ENCODE measurements at places on chromosomes 2 and 18.
A peak's percentile ranks its signal among the peaks of the same experiment; 100 is the strongest.

DNA sequence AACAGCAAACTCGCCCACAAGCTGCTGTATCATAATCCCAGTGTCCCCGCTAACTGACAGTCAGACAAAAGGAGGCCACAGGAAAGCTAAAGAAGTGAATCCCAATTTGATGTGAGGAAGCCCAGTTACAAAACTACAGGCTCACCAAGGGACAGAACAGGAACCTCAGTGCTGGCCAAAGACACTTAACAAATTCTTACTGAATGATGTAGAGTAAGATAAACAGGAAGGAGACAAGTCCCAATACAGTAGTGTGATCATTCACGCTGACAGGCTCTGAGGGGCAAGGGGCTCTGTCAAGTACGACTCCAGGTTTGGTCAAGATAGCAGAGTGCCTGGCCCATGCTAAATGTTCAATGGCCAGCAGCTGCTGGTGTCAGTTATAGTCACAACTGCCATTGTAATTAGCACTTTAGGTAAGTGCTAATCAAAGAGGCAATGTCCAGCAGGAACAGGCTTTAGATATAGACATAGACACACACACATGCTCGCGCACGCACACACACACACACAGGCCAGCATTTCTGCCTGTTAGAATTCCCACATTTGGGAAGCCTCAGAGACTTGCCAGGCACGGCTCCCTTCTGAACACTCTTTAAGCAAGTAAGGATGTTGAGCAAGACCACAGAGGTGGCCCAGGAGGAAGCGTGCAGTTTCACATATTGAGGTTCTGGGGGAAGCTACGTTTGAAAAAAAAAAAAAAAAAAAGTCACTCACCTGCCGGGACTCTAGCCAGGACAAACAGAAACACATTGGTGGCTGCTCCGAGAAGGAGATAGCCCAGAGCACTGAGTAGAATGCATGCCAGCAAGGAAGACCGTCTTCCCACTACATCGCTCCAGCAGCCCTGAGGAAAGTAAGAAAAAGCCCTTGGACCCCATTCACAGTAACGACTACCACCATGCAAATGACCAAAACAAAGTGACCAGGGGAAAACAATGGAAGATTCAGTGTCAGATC, 35.4 kb upstream of the TMEM182 start:
- DNase-seq, result no peak

DNA sequence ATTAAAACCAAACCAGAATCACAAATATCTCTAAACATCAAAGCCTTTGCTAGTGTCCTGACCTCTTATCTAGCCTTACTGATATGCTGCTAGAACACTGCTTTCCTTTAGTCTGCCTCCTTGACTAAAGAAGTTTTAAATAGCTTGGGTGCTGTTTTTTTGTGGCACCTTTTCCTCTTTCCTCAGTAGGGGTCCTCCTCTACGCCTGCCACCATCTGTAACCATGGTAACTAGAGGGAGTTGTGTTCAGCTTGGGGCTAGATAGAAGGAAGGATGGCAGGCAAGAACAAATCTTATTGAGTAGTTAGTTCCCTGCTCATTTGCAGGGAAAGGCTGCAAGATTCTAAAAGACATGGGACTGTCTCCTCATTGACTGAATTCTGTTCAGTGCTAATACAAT, 86.0 kb downstream of the TAF4B start:
- no peak for DNase-seq

DNA sequence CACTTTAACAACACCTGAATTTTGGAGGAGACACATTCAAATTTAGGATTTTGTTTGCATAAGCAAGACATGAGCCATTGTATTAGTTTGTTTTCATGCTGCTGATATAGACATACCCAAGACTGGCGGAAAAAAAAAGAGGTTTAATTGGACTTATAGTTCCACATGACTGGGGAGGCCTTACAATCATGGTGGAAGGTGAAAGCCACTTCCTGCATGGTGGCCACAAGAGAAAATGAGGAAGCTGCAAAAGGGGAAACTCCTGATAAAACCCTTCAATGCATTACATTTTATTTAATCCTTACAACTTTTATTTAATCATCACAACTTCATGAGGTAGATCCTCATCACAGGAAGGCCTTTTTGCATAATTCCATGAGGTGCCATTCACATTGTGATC, 242.0 kb upstream of the STON1 start:
- no peak for DNase-seq

- DNase-seq, result no peak
Observed at GRCh38 chr18:8348051-8348720, 261.1 kb upstream of the RAB12 start.

DNA sequence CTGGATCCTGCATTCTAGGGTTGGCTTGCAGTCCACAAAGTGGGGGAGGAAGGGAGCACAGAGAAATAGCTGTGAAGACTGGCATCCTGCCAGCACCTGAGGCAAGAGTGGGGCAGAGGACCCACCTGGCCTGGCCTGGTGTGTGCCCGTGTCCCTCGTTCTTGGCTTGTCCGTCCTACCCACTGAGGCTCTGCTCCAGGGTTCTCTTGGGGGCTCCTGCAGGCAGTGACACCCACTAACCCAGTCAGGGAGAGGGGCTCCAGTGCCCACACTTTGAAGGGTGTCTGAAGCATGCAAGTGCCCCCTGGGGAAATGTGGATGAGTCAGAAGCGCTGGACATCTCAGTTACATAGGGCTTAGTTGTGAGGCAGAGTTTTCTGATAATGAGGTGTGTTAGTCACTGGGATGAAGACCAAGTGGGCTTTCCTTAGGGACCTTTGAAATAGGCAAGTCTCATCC, 79.4 kb downstream of the SLC4A3 start:
- DNase-seq, result no peak

GRCh38 chr2:213834331-213834730, 550.1 kb downstream of the SPAG16 start:
- DNase-seq, result no peak

DNA sequence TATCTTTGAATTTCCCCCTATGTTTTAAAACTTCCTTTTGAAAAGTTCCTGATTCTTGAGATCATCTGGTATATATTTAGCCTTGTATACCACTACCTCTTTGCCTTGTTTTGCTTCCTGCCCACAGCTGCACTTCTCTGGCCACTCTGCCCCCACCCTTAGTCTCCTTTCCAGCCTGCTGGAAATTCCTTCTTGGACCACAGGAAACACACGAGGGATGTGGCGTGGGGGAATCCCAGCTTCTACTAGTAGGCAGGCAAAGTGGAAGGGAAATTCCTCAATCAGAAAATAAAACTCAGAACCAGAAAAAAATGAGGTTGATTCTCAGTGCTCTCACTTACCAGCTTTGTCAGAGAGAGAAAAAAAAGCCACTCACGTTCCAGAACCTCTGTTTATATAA, 13.4 kb downstream of the IL18RAP start:
- no peak for DNase-seq

DNA sequence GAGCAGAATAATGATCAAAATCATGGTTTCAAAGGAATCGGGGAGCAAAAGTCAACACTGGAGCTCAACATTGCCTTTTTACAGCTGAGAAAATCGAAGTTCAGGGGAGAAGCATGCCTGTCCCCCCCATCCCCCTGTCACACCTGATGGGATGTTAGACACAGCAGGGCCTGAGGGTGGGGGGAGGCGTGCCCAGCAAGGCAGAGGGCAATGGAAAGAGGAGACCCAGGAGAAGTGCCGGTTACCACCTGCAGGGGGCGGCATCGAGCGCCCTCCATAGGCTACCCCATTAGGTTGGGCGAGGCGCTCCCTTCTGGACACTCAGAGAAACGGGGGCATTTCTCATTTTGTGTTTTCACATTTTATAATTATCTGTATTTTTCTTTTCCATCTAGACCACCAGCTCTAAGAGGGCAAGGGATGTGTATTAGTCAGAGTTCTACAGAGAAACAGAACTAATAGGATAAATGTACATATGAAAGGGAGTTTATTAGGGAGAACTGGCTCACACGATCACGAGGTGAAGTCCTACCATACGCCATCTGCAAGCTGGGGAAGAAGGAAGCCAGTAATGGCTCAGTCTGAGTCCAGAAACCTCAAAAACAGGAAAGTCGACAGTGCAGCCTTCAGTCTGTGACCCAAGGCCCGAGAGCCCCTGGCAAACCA, 271.3 kb downstream of the LRATD1 start:
- no peak for DNase-seq

DNA sequence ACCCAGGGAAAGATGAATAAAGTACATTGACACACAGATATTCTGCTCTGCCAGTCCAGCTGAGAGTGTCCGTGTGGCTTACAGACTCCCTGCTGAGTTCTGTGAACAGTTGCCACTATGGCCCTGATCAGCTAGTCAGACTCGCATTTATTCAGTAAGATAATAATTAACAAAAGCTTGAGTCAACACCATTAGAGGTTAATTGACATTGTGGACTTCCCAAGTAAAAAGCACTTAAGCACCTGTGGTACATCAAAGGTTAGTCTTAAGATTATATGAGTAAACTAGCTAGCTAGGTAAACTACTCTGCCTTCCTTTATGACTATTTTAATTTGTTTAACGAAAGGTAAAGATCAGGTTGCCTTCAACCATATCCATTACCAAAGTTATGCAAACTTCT, 33.7 kb downstream of the ANKRD30B start:
- no peak for DNase-seq

DNA sequence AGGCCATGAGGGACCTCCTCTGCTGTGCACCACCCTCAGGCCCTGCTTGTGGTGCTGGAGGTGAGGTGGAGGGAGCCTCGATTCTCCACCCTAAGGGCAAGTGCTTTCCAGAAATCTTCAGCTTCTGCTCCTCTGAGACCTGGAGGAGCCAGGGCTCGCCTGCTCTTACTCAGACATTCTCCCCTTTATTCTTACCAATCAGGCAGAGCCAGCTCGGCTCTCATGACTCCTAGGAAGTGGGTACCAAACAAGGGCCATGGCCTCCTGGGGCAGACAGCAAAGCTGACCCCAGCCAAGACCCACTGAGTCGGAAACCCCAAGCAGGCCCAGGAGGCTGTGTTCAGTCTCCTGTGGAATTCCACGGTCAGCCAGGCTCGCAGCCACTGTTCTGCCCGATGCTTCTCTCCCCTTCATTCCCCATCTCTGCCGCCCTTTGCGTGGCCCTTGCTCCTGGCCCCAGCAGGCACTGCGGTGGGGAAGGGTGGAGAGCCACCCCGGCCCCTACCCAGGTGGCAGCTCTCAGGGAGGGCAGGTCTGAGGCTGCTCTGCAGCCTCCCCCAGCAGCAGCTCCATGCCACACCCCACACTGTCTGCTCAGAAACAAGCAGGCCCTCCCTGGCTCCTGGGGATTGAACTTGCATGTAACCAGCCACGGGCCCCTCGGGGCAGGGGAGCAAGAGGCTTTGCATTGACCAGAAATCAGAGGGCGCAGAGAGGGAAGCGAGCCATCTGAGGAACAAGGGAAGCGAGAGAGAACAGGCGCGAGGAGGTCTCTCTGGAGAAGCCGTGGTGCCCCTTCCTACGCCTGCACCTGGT, 24.0 kb downstream of the HS1BP3 start:
- no peak for DNase-seq

DNA sequence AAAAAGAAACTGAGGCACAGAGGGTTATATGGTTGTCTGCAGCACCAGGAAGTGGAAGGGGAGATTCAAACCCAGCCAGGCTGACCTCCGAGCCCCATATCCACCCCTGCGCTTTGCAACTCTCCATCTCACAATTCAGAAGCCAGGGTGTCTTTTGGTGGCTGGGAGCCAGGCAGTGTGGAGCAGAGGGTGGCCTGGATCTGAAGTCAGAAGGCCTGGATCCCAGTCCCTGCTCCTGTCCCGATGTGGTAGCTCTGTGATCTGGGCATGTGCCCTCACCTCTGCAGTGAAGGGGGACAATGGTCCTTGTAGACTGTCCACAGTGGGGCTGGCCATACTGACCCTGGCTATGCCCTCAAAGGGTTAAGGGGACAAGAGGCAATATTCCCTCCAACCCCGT, 57.0 kb downstream of the CIB4 start:
- DNase-seq, result no peak

DNA sequence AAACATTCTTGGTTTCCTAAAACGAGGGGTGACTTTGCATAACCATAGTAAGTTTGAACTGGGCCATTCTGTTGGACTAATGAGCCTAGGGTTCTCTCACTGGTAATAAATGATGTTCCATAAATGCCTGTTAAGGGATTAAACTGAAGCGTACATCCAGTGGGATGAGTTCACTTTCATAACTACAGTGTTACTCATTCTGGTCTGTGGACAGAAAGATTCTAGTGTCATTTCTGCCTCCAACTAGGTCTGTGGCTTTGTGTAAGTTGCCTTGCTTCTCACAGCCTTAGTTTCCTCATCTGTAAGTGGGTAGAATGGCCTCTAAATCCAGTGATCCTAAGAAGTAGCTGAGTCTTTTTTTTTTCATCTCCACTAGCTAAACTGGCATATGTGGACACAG, 1860.6 kb upstream of the PIK3C3 start:
- DNase-seq, result no peak

- DNase-seq, result no peak
Observed at GRCh38 chr18:37659906-37660305, 94.3 kb upstream of the CELF4 start.

- no peak for DNase-seq
Observed at GRCh38 chr2:10161961-10162441, 39.5 kb downstream of the RRM2 start.

DNA sequence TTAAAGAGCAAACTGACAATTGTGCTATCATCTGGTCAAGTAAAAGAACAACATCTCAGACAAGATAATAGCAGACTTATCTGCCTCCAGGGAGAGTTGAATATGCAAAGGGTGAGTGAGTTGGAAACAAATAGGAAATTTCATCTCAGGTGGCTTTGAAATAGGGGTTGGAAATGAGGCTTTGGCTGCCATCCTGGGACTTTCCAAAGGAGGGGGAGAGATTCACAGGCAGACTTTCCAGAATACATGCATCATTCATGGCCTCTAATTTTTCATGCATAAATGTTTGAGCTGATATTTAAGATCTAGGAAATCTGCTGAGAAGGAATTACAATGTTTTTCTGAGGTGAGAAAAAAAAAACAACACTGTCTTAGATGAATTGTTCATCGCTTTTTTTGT, 300.5 kb downstream of the ALK start:
- no peak for DNase-seq

- peak; percentile 70 for DNase-seq
Observed at GRCh38 chr2:233053928-233054784, 6.0 kb upstream of the INPP5D start.

GRCh38 chr2:106868275-106868674, 17.7 kb downstream of the ST6GAL2 start:
- no peak for DNase-seq

GRCh38 chr2:215418064-215418963, 17.6 kb downstream of the FN1 start:
- no peak for DNase-seq

DNA sequence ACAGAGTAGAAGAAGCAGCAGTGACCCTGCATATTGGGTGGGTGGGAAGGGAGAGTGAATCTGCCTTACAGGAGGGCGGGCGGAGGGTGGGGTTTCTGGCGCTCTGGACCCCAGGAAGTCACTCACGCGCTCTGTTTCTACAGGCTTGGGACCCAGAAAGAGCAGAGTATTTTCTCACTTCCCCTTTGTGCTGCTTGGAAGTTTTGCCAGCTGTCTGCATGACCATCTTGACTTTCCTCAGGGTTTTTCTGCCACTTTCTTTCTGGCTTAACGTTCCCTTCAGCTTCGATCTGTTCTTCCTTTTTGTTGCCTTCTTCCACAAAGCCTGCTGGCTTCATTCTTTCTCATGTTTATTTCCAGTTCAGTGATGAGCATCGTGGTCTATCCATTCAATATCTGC, 383.1 kb downstream of the GALR1 start:
- no peak for DNase-seq

- no peak for DNase-seq
Observed at GRCh38 chr2:231785822-231786176, 446 bp upstream of the COPS7B start.

- DNase-seq, result no peak
Observed at GRCh38 chr18:6543330-6543908, 128.7 kb upstream of the L3MBTL4 start.

GRCh38 chr18:35042389-35043071, 1.3 kb downstream of the MAPRE2 start:
- DNase-seq, result no peak
